ENCODE measurements at places on chromosomes 4 and X. TPM values are rescaled to one million over a fixed set of nuclear protein-coding genes. Genes with fewer than 3 reads are reported as not detected.

The OPRPN gene
- polyA plus RNA-seq, result not detected

The SUPT20HL1 gene
- not detected for polyA plus RNA-seq

The DNAAF6 gene
- polyA plus RNA-seq, result not detected

The OPN1MW2 gene
- polyA plus RNA-seq, result not detected

The IL13RA1 gene
- polyA plus RNA-seq, result 27.8 TPM

The PRKG2 gene
- 0.26 TPM for polyA plus RNA-seq

The MMRN1 gene
- not detected for polyA plus RNA-seq

The EMCN gene
- not detected for polyA plus RNA-seq

The LEF1 gene
- polyA plus RNA-seq, result 1.5 TPM

The DACH2 gene
- 0.08 TPM for polyA plus RNA-seq

The PDGFRA gene
- polyA plus RNA-seq, result 0.22 TPM

The TLR3 gene
- 9.3 TPM for polyA plus RNA-seq

The PIGA gene
- 7.1 TPM for polyA plus RNA-seq

The PCSK1N gene
- polyA plus RNA-seq, result 1.6 TPM

The RAB40A gene
- 0.63 TPM for polyA plus RNA-seq

The DDX53 gene
- not detected for polyA plus RNA-seq

The TMSB4X gene
- polyA plus RNA-seq, result 2,500 TPM

The CTAG2 gene
- polyA plus RNA-seq, result not detected

The SH3D19 gene
- polyA plus RNA-seq, result 19.4 TPM

The ZNF711 gene
- 2.9 TPM for polyA plus RNA-seq

The PPBP gene
- 0.68 TPM for polyA plus RNA-seq

The TCP11X2 gene
- polyA plus RNA-seq, result not detected

The TMPRSS11F gene
- polyA plus RNA-seq, result 3.1 TPM

The SMR3B gene
- polyA plus RNA-seq, result not detected

The ADH6 gene
- not detected for polyA plus RNA-seq

The ATOH1 gene
- polyA plus RNA-seq, result not detected

The GATA1 gene
- not detected for polyA plus RNA-seq

The USP17L15 gene
- not detected for polyA plus RNA-seq

The TRIM61 gene
- polyA plus RNA-seq, result 0.29 TPM

The KIT gene
- 0.03 TPM for polyA plus RNA-seq

The SETD7 gene
- 18.8 TPM for polyA plus RNA-seq

The ART3 gene
- 0.46 TPM for polyA plus RNA-seq

The RRH gene
- 0.09 TPM for polyA plus RNA-seq

The ARHGEF38 gene
- 0.01 TPM for polyA plus RNA-seq

The EMD gene
- polyA plus RNA-seq, result 32.7 TPM

The PF4V1 gene
- not detected for polyA plus RNA-seq

The MXD4 gene
- 26.0 TPM for polyA plus RNA-seq

The FGB gene
- polyA plus RNA-seq, result not detected

The GPAT3 gene
- 2.4 TPM for polyA plus RNA-seq

The FAM149A gene
- 0.66 TPM for polyA plus RNA-seq

The SH3BGRL gene
- polyA plus RNA-seq, result 72.5 TPM

The GPR78 gene
- polyA plus RNA-seq, result not detected

The EFNB1 gene
- polyA plus RNA-seq, result 90.3 TPM

All from keratinocyte (primary cell).